Breast epithelium (tissue), 4 donors: ENCODE measurements at places on chromosomes 1 and 21. TPM values are rescaled to one million over a fixed set of nuclear protein-coding genes. Genes with fewer than 3 reads are reported as not detected.

KRTAP19-3 gene
- not detected for total RNA-seq

GAS5 gene
- total RNA-seq = 754 TPM

COL6A1 gene
- total RNA-seq = 201 TPM

C4BPA gene
- total RNA-seq = 7.5 TPM

KCNE2 gene
- total RNA-seq = not detected

ZNF593OS gene
- not detected for total RNA-seq

KRTAP13-2 gene
- total RNA-seq = not detected

CBR3 gene
- total RNA-seq = 22.1 TPM

LIPI gene
- not detected for total RNA-seq

SDC3 gene
- total RNA-seq = 26.2 TPM

SYT14 gene
- total RNA-seq = not detected

SLC22A15 gene
- total RNA-seq = 10.1 TPM

LGR6 gene
- total RNA-seq = not detected

ARHGEF19 gene
- 18.0 TPM for total RNA-seq

CR1L gene
- total RNA-seq = not detected

LYPD8 gene
- total RNA-seq = not detected

RBM11 gene
- 5.6 TPM for total RNA-seq

CYP4A11 gene
- 0.48 TPM for total RNA-seq

CALML6 gene
- 1.2 TPM for total RNA-seq

MYBPH gene
- total RNA-seq = 0.66 TPM

SORT1 gene
- total RNA-seq = 69.8 TPM

SELL gene
- 1.9 TPM for total RNA-seq

RNU1-3 gene
- under 0.01 TPM for total RNA-seq

OSCP1 gene
- total RNA-seq = 19.3 TPM

EPHB2 gene
- 1.5 TPM for total RNA-seq

SETDB1 gene
- total RNA-seq = 33.4 TPM

GBP1 gene
- total RNA-seq = 29.5 TPM

DMRTA2 gene
- total RNA-seq = not detected

CCDC24 gene
- 12.3 TPM for total RNA-seq

PIGC gene
- total RNA-seq = 39.2 TPM

SUCO gene
- 29.6 TPM for total RNA-seq

TCHH gene
- 0.15 TPM for total RNA-seq

TRABD2B gene
- total RNA-seq = 1.4 TPM

DNALI1 gene
- 29.4 TPM for total RNA-seq

KDF1 gene
- total RNA-seq = 22.2 TPM

MYCL gene
- total RNA-seq = 5.3 TPM

AUNIP gene
- not detected for total RNA-seq

PTGS2 gene
- 1.3 TPM for total RNA-seq

DNAJC6 gene
- 4.2 TPM for total RNA-seq

KIRREL1 gene
- total RNA-seq = 26.1 TPM
